ENCODE measurements at places on chromosomes 5 and 9. TPM values are rescaled to one million over a fixed set of nuclear protein-coding genes. Genes with fewer than 3 reads are reported as not detected.

The CNTLN gene
- 25.8 TPM for total RNA-seq

The CCL28 gene
- 5.1 TPM for total RNA-seq

The GRIA1 gene
- total RNA-seq: 1.2 TPM

The SLC2A6 gene
- 7.3 TPM for total RNA-seq

The SLC6A19 gene
- not detected for total RNA-seq

The FKTN gene
- total RNA-seq: 40.7 TPM

The PCDHB3 gene
- 0.74 TPM for total RNA-seq

The SMIM3 gene
- total RNA-seq: 61.8 TPM

The FOXI1 gene
- total RNA-seq: not detected

The MRPL22 gene
- total RNA-seq: 21.5 TPM

The TSSK1B gene
- total RNA-seq: 1.4 TPM

The ASS1 gene
- total RNA-seq: 123 TPM

The GARIN3 gene
- total RNA-seq: not detected

The PCDHGA11 gene
- total RNA-seq: 17.8 TPM

The OSTF1 gene
- 27.7 TPM for total RNA-seq

The EGFL7 gene
- total RNA-seq: 5.6 TPM

The OR1Q1 gene
- 0.81 TPM for total RNA-seq

The CKMT2 gene
- not detected for total RNA-seq

The ANKRD34B gene
- not detected for total RNA-seq

The FOXD4L6 gene
- total RNA-seq: not detected

The ZNF300 gene
- total RNA-seq: 8.1 TPM

The PLAC8L1 gene
- total RNA-seq: not detected

The ENHO gene
- not detected for total RNA-seq

The C9 gene
- total RNA-seq: not detected

The PPP3R2 gene
- not detected for total RNA-seq

The CCDC180 gene
- 4.2 TPM for total RNA-seq

The PRELID1 gene
- total RNA-seq: 118 TPM

The ENC1 gene
- 21.0 TPM for total RNA-seq

The GTF2H2C gene
- total RNA-seq: 53.8 TPM

The SPINK1 gene
- total RNA-seq: not detected

The ALDH1B1 gene
- 10.4 TPM for total RNA-seq

The SNAPC4 gene
- total RNA-seq: 17.7 TPM

The GPR150 gene
- 0.27 TPM for total RNA-seq

The PSAT1 gene
- total RNA-seq: 308 TPM

The GPSM1 gene
- 48.5 TPM for total RNA-seq

The MPDZ gene
- total RNA-seq: 41.0 TPM

The CYLC2 gene
- not detected for total RNA-seq

The TAF11L6 gene
- not detected for total RNA-seq

The PBX3 gene
- total RNA-seq: 62.4 TPM

The PRDM9 gene
- not detected for total RNA-seq

The MEGF10 gene
- total RNA-seq: not detected

The IFNA21 gene
- not detected for total RNA-seq

The KLHL3 gene
- 1.3 TPM for total RNA-seq

The TRIM14 gene
- total RNA-seq: 2.0 TPM

The PTGES gene
- 30.9 TPM for total RNA-seq

The TEK gene
- total RNA-seq: 3.8 TPM

The BAAT gene
- total RNA-seq: not detected

The IL7R gene
- 0.90 TPM for total RNA-seq

The TMEM215 gene
- not detected for total RNA-seq

The LVRN gene
- total RNA-seq: not detected

The TTC16 gene
- not detected for total RNA-seq

The LMNB1 gene
- total RNA-seq: 39.2 TPM

The SHLD3 gene
- total RNA-seq: 5.3 TPM

The SLC1A3 gene
- total RNA-seq: 3.7 TPM

The FCN2 gene
- total RNA-seq: not detected

Measured in fibroblast of the aortic adventitia (primary cell).